ENCODE measurements at places on chromosomes 11 and 22.

- no peak for DNase-seq
These were observed 114.2 kb downstream of the KCNQ1OT1 start for GRCh38 chr11:2585566-2586086.

DNA sequence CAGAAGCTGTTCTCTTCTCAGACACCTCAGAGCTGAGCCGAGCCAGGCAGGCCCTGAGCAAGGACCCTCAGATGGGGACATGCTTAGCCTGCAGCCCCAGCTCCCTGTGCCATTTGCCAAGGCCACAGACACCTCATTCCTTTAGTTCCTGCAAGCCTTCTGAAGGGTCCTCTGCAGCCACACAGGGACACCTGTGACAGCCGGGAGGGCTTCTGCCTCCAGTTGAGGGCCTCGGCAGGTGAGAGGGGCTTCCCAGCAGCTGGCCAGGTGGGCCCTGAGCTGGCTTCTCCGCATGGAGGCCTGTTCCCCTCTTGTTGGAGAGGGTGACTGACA, 18.2 kb downstream of the INCENP start:
- DNase-seq: no peak

- DNase-seq: no peak
These were observed 31.8 kb downstream of the MRGPRX1 start for GRCh38 chr11:18907391-18907790.

- no peak for DNase-seq
These were observed 35.9 kb downstream of the ZNF215 start for GRCh38 chr11:6962141-6962540.

DNA sequence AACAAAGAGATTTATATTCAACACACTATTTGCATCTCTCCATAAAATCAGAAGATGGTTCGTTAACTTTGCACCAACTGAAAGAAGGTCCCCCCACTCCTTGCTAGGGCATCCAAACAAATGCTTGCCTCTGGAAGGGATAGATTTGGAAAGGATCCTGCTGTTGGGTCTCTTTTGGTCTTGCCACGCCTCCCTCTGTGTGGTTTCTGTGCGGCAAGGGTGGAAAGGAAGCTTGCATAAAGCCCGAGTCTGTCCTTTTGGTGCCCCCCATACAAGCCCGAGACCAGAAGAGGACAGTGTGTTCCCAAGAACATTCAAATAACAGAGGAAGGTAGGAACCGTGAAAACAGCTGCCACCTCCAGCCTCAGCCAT, 15.1 kb downstream of the SCGB1A1 start:
- DNase-seq: no peak

DNA sequence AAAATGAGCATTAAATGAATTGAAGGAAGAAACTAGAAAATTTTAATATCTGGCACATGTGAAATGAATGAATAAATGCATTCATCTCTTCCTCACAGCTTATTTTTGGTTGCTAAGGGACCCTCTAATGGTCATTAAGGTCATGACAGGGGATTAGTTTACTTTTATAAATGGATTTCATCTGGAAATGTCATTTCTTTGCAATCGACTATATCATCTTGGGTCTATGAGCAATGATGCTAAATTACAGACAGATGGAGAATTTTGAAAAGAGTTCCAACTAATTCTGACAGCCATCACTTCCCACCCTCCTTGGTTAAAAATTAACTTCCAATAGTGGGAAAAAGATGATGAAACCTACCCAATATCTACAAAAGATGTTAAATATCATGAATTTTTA, 98.0 kb downstream of the KIF18A start:
- DNase-seq: no peak

DNA sequence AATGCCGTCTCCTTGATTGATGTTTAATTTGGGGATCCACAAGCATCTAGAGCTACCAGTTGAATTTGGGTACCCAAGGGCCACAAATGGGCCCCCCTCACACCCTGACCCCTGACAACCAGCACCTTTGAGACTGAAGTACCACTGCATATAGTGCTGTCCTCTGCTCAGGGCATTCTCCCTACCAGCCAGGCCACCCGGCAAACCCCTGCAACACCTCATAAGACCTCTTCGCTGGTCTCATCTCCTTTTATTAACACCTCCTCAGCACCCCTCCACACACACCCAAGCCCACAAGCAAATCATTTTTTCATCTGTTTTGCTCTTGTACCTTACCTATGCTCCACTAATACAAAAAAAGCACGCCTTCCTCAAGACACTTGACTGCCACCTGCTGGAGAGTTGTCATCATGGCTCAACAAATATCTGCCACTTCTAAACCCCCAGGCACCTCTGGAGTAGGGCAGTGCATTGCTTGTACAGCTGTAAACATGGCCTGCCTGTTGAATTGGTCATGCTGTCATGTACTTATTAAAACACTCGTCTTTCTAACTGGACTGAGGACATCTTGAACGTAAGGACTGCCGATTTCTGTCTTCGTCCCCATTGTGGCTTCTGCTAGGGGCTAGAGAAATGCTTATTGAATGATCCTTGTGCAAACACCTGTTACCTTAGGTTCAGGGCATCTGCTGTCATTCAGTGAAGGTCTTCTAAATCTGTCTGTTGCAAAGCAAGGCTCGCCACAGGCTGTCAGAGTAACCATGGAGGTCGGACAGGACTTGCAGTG, 66.5 kb downstream of the BMAL1 start:
- no peak for DNase-seq

- no peak for DNase-seq
These were observed 29.5 kb downstream of the KCNQ1 start for GRCh38 chr11:2474059-2474901.

- no peak for DNase-seq
These were observed 14.3 kb upstream of the PDE2A start for GRCh38 chr11:72688486-72688885.

DNA sequence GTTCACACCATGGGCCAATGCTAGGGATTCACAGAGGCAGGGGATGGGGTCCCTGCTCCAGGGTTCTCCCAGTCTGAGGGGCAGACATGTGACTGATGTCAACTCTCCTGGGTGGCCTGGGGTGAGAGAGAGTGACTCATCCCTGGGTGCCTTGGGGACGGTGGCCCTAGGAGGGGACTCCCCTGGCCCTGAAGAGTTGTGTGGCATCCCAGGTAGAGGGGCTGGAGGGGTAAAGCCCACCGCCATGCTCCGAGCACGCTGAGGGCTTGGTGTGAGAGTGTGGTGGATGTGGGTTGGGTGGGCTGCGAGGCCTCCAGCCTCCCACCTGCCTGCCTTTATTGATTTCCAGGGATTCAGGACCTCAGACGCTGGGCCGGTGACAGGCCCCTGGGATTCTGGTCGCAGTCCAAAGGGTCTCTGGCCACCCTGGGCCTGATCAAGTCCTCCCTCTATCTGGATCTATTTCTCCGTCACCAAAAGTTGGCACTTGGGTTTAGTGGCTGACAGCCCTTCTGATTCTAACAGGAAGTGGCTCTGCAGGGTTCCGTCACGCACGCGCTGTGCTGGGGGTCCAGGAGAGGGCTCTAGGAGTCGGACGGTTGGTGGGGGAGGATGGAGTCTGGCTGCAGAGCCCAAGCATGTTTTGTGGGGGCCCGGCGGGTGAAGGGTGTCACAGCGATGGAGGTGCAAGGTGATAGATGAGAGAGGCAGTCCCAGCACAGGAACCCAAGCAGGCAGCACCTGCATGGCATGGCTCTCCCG, 27.3 kb upstream of the WNT7B start:
- DNase-seq: no peak

DNA sequence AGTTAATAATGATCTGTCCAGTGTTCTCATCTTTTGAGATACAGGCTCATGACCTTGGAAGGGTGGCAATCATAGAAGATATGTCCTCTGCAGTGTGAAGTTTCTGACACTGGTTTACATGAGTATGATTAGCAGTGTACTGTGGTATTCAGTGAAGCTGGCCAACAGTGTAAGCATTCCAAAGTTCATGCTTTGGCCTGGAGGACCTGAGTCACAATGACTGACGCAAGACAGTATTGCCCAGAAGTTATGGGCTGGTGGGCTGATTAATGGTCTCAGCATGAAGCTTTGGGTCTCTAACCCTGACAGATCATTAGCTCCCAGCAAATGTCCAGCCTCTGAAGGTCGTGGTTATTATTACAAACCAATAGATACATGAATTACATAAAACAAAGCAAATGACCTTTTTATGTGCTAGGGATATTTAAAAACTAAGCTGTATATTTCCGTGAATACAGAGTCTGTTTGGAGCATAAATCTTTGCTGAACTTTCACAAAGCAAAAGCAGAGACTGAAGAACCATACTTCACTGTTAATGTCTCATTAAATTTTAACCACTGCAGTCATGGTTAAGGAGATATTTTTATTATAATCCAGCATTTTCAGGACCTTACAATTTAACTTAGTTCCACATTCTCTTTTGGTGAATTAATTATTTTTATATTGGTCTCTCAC, 28.3 kb upstream of the USP47 start:
- no peak for DNase-seq

GRCh38 chr22:50313600-50313999, 6.2 kb upstream of the PLXNB2 start:
- no peak for DNase-seq

DNA sequence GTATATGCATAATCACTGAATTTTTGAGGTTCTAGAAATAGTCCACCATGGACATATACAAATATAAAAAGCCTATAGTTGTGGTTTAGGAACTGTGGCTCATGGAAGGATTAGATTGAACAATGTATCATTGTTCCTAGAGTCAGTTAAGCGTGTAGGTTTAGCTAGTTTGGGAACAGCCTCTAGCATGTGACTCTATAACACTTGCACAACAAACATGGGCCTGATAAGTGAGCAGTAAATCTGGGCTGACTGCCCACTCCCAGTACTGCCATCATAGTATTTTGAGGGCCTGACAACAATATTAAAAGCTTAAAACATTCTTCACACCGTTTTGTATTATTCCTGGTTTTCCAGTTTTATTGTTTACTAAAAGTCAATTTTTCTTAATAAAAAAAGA, 47.0 kb downstream of the YAP1 start:
- DNase-seq: no peak

GRCh38 chr11:69465236-69466000, 16.0 kb upstream of the LINC01488 start:
- DNase-seq: no peak

DNA sequence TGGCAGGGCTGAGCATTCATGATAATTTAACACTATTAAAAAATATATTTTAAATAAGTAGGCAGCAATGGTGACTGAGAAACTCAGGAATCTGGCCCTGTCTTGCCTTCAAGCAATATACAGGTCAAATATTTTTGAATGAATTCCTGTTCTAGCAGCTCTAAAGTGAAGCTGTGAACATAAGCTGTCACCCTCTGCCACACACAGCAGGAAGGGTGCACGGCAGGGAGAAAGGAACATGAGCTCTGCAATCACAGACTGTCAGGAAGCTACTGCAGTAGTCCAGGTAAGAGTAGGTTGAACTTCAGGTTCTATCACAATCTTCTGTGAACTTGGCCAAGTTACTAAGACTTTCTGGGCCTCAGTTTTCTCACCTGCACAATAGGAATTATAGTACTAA, 114.8 kb downstream of the SERGEF start:
- DNase-seq: no peak

DNA sequence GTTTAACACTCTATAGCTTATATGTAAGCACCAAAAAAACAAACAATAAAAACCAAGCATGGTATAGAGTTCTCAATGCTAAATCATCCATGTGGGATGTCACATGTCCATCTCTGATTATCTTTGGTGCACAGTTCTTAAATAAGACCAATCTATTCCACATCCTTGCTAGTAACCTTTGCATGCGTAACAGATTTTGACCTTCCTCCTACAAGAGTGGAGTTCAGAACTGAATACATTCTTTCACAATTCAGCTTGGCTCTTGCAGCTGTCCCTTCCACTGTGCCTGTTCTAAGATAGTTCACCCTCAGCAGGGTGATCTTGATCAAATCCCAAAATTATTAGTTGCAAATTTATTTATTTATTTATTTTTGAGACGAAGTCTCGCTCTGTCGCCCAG, 21.1 kb downstream of the PRR14L start:
- DNase-seq: no peak

GRCh38 chr22:50190941-50191741, 5.4 kb downstream of the TRABD start:
- no peak for DNase-seq

DNA sequence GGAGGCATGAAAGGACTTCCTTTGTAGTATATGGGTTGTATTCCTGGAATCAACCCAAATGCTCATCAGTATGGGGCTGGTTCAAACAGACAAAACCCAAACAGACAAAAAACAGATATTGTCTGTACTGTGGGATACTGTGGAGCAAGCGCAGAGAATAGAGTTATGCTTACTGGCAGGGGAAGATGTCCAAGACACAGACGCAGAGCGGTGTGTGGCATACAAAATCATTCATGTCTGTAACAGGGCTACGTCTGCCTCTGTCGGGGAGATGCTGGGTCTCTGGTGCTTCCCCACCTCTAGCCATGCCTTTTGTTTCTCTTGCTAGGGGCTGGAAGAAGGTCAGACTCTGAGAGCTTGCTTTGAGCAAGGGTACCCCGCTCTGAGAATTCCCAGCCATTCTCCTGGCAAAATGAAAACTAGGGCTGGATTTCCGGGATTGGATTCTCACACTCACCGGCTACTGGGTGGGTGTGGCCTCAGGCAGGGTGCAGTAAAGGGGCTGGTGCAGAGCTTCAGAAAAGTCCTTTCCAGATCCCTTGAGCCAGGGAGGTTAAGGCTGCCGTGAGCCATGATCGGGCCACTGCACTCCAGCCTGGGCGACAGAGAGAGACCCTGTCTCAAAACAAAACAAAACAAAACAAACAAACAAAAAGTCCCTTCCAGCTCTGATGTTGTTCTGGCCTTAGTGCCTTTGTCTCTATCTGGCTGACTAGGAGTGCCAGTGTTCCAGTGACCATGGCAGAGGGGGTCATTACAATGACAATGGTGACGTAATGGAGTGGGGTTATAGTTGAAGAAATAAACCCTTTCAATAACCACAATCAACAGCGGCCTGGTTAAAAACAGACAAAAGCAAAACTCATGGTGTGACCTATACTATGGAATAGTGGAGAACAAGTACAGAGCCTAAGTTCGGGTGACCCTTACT, 2.9 kb upstream of the ABCC8 start:
- peak; percentile 35 for DNase-seq

GRCh38 chr11:80621871-80622270, 1181.0 kb upstream of the TENM4 start:
- DNase-seq: no peak

- DNase-seq: no peak
These were observed 429.0 kb downstream of the BRD1 start for GRCh38 chr22:49398646-49399045.

DNA sequence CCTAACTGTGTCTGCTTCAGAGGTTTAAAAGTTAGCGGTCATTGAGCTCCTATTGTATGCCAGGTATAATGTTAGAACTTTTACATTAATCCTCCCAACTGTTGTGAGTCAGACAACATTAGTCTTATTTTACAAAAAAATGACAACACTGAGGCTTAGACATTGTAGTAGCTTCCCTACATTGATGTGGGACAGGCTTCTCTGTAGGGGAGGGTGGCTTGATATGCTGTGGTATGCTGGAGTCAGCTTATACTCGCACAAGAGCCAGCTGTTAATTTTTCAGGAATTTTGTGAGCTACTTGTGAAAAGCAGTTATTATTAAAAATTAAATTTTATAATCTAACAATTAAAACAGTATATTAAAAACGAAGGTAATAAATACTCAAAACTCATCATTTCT, 64.8 kb upstream of the NAV2 start:
- DNase-seq: no peak
